ENCODE measurements at places on chromosomes 11 and 22.
A peak's percentile ranks its signal among the peaks of the same experiment; 100 is the strongest.

DNA sequence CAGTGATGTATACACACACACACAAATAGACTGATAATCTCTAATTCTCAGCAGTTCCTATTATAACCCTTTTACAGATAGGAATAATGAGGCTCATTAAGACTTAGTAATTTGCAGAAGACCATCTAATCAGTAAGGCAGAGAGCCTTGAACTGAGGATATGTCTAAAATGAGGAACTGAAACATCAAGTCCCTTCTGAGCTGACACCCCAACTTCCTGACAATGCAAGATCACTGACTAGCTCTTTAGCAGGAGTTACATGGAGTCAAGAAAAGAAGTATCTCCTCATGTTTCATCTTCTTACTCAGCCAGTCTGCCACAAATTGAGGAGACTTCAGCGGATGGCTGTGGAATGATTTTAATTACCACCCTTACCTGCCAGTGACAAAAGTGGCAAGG, 193.0 kb downstream of the MSANTD4 start:
- no peak for DNase-seq

- DNase-seq: no peak
These were observed 150.3 kb upstream of the E2F8 start for GRCh38 chr11:19391026-19391425.

- DNase-seq: no peak
These were observed 1996.9 kb upstream of the RAG2 start for GRCh38 chr11:38594895-38595294.

- no peak for DNase-seq
These were observed 12.1 kb downstream of the EED start for GRCh38 chr11:86256608-86257007.

DNA sequence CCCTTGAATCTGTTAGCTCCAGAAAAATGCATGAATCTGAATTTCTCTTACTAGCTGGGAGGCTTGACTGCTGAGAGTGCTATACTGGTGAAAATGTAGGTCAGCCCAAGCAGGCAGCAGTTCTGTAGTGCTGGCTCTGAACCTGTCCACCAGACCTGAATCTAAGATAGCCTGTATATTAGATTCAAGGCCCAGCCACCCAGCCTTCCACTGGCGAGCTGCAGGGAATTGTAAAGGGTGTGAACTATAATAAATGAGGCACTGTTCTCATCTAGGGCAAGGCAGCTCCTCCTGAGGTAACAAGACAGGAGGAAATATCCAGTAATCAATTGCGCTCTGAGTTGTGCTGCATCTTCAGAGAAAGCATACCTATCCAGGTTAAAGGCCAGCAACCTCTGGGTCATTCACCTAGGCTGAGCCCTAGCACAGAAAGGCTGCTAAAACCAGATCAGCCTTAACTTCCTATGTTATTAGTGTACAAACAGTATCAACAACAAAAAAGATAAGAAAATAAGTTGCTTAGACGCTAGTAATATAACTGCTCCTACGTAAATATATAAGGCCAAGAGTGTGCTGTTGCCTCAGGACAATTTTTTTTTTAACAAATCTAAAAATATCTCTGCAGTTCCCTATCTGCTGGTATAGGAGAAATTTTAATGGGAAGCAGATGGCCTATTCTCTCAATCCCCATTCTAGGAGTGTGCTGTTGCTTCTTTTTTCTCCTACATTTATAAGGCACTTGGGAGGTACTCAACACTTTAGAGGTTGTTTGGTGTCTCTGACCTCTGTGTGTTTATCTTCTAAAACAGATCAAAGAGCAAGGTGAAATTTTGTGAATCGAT, 63.0 kb downstream of the RELT start:
- no peak for DNase-seq

GRCh38 chr11:118746988-118747585, 43.9 kb downstream of the DDX6 start:
- no peak for DNase-seq

GRCh38 chr22:50672471-50673230, at the start of gene SHANK3:
SHANK3 (plus strand) TSS chr22:50672823.
- peak; percentile 75 for DNase-seq

- no peak for DNase-seq
These were observed 5.1 kb upstream of the RPS6KA4 start for GRCh38 chr11:64353715-64354506.

- no peak for DNase-seq
These were observed 96.8 kb downstream of the BDNF start for GRCh38 chr11:27603376-27603990.

DNA sequence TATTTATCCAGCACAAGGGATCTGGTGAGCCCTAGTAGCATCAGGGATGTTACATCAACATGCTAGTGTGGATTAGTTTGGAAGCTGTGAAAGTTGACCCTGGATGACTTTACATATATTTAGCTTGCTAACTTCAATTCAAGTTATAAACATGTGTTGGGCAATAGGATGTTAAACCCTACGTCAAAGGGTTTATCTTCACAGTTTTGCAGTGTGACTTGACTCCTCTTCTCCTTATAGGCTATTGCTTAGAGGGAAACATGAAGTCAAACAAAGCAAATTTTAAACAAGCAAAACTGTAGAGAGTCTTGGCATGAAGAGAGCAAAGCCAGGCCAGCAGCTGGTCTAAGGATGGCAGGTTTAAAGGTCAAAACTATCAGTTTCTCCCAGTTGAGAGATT, 11.3 kb upstream of the CTSC start:
- DNase-seq: no peak

DNA sequence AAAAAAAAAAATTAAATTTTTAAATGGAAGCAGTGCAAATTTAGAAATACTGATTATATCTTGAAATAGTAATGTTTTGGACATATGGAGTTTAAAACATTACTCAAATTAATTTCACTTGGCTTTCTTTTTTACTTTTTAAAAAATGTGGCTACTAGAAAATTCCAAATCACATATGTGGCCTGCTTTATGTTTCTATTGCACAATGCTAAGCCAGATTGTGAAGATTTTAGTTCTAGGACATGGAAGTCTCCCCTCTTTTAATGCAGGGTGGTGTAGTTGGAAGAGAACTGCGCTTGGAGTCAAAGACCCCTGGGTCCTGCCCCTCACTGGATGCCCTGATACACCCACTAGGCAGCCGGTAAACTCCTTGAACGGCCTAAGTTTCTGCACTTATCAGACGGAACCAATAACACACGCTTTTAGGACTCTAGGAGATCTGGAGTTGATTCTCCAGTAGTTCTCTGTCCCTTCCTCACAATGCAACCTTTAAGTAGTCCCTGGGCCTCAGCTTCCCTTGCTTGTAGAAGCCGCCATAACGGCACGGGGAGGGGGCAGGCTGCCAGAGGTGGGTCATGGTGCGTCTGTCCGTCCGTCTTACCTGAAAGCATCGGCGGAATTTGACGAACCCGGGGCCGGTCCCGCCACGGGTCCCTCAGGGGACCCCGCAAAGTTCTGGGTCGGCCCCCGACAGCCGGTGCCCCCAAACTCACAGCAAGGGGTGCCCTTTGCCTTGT, 505 bp downstream of the FAM227A start:
- no peak for DNase-seq

- DNase-seq: no peak
These were observed 63.7 kb downstream of the RAB30 start for GRCh38 chr11:83007909-83008580.

DNA sequence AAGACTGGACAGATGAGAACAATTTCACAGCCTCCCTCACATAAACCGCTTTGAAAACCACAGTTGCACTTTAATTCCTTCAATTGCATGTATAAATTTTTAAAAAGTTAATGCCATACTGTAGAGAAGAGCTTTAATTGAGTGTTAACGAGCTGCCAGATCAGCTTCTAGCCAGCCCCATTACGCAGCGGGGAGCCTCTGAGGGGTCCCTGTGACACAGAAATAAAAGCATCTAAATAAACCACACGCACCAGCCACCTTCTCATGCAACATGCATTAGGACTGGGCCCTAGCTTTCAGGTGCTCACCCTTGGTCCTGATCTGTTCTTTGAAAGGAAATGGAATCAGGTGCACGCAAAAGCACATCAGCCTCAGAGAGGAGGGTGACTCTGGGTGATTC, 111.7 kb downstream of the SPATA19 start:
- DNase-seq: no peak

- no peak for DNase-seq
These were observed 158.6 kb upstream of the BDNF start for GRCh38 chr11:27858866-27859265.

GRCh38 chr22:49042877-49043859, 784.5 kb downstream of the BRD1 start:
- no peak for DNase-seq

DNA sequence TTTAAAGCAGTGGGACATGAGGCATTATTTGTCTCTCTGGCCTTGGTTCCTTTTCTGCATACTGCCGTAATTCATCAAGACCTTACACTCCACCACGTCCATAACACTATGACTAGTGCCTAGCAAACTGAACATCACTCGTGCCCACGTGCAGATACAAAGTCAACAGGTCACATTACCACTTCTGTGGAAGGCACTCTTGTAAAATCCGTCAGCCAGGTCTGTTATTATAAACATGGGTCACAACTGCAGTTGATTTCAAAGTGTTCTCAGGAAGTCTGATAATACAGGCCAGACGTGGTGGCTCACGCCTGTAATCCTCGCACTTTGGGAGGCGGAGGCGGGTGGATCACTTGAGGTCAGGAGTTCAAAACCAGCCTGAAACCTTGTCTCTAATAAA, 14.1 kb downstream of the VSIG10L2 start:
- DNase-seq: no peak

GRCh38 chr11:93221539-93221938, 23.7 kb upstream of the SLC36A4 start:
- no peak for DNase-seq

GRCh38 chr11:117815262-117815803, 9.2 kb downstream of the FXYD2 start:
- DNase-seq: peak; percentile 88

DNA sequence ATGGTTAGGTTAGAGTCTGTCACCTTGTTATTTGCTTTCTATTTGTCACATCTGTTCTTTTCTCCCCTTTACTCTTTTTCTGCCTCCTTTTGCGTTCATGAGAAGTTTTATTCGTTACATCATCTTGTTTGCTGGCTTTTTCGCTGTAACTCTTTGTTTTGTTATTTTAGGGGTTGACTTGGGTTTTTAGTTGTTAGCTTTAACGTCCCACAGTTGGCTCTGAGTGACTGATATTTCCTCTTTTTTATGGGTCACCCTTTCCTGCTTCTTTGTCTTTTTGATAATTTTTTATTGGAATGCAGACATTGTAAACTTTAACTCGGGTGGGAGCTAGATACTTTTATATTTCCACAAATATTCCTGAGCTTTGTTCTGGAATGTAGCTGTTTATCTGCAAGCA, 13.3 kb upstream of the TNNT3 start:
- no peak for DNase-seq

DNA sequence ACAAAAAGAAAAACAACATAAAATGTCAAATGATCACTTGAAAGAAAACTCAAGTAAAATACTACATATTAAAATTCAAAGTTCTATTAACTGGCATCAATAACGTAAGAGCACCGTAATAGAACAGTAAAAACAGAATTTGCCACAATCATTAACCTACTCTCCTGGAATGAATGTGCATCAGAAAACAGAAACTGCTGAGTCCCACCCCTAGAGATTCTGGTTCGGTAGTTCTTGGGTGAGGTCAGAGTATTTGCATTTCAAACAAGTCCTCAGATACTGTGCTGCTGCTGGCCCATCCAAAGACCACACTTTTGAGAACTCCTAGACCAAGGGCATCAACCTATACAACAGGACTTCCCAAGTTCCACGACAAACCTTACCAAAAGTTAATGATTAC, 23.5 kb downstream of the PITPNB start:
- DNase-seq: no peak

DNA sequence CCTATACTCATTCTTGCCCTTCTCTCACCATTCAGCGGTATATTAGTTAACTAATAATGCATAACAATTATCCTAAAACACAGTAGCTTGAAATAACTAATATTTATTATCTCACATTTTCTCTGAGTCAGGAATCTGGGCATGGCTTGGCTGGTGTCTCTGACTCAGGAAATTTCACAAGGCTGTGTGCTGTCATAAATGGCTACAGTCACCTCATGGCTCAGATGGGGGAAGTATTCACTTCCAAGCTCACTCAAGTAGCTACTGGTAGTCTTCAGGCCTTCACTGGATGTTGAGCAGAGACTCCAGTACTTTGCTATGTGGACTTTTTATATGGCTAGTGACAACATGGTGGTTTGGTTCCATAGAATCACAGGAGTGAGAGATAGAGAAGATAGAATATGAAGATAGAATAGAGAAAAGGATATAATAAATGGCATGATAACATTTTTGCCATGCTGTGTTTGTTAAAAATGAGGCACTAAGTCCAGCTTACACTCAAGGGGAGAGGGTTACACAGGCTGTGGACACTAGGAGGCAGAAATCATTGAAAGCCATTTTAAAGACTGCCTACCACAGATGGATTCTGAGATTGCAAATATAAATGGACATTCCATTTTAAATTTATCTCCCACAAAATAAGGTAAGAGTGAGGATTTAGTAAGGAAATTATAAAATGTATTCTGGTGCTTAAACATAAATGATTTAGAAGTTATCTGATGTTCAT, 997.8 kb upstream of the CHORDC1 start:
- DNase-seq: no peak
